ENCODE measurements at places on chromosomes 11 and 22.
A peak's percentile ranks its signal among the peaks of the same experiment; 100 is the strongest.

DNA sequence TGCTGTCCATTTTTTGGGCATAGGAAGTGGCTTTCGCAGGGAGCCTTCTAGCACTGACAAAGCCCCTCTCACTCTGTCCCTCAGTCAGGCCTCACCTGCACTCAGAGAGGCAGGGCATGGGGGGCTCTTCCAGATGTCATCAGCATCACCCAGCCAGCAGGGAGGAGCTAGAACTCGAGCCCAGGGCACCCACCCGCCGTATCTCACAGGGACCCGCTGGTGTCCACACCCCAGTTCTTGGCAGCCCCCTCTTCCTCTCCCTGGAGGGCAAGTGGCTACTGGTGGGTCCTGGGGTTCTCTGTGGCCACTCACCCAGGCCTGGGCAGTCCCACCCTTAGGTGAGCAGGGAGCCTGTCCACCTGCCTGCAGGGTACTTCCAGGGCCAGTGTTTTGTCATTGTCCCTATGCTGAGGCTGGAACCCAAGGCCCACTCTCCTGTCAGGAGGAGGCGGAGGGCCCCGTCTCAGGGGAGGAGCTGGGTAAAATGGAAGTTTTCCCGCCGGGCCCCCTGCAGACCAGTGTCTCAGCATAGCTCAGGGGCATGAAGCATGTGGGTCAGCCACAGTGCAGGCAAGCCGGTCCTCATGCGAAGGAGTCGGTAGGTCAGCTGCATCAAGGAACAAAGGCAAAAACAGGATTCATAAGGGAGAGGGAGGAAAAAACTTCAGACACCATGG is 21.8 kb downstream of the MYO7A start:
- DNase-seq: no peak

DNA sequence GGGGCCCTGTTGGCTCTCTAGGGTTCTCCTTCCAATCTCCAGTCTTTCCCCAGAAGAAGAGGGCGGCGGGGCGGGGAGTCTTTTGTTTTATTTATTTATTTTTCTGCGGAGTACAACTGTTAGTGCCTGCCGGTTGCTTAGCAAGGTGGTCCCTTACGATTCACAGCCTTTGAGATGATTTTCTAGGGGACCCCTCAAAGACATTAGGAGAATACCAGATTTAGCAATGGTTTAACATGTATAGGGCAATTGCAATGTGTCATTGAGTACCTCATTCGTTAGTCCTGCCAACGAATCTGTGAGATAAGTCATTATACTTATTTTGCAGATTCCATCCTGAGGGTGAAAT is 307 bp upstream of the MRPL16 start:
- DNase-seq: no peak

DNA sequence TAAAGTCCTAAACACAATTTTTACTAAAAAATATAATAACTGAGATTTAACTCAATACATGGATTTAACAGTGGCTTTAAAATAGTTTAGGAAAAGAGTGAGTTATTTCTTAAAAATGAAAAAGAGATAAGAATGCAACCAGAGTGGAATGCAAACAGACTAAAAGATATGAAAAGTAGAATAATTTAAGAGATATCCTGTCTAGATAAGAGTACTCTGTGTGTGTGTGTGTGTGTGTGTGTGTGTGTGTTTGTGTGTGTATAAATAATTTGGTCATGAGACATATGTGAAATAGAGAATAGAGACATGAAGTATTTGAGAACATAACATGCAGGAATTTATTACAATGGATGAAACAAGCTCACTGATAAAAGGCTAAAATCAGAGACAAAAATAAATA is 986.9 kb upstream of the CHORDC1 start:
- DNase-seq: no peak

GRCh38 chr11:124791626-124792341 is 8.4 kb downstream of the MSANTD2 start:
- no peak for DNase-seq

- DNase-seq: peak; percentile 89
Measured at GRCh38 chr22:24434471-24435322, 7.3 kb downstream of the ADORA2A start.

DNA sequence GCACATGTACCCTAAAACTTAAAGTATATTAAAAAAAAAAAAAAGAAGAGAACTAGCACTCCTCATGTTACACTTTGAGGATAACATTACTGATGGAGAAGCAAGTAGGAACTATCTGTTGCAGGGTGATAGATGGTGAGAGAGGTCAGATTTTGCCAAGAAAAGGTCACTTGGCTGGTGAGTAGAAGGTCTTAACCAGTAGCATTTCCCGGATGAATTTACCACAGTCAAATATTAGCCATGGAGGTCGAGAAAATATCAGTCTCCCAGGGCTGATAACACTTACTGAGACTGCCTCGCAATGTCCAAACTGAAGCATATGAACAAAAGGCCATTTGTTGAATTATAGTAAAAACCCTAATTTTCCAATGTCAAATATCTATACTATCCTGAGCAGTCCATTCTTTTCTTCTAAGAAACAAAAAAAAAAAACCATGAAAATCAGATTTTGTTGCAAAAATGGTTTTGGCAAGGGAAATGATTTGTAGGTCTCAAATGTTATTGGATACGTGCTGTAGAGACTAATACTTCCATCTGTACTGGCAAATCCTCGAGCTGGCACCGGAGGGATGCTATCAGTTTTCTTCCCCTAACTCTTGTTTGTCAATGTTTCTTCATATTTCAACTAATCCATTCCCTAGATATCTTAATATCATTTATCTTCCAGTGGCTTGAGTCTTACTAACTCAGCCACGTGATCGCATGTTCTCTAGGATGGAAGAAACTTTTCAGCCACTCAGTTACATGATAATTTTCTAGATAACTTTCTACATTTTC is 14.5 kb upstream of the BBOX1 start:
- peak; percentile 33 for DNase-seq

GRCh38 chr22:48640890-48641841 is 1186.5 kb downstream of the BRD1 start:
- DNase-seq: peak; percentile 68

- DNase-seq: no peak
Measured at GRCh38 chr11:128688031-128688713, 5.7 kb upstream of the FLI1 start.

DNA sequence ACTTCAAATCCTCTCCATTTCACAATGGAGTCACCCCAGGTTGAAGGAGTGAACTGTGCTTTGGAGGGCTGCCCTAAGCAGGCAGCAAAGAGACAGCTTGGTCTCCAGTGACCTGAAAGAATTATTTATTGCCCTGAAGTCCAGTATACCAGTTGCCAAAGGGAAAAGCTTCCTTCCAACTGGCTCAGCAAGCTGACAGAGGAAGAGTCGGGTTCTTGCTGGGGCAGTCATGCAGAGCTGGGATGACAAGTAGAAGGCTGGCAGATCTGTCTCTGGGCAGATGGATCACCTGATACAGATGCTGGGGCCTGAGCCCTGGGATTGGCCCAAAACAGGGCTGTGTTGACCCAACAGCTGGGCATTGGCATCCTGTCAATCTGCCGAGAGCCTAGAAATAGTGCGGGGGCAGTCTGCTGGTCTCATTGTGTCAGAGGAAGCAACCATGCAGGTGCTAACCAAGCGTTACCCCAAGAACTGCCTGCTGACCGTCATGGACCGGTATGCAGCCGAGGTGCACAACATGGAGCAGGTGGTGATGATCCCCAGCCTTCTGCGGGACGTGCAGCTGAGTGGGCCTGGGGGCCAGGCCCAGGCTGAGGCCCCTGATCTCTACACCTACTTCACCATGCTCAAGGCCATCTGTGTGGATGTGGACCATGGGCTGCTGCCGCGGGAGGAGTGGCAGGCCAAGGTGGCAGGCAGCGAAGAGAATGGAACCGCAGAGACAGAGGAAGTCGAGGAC is at the start of gene THRSP:
Gene THRSP, plus strand, starts transcription at position 422 of the 742 bp plus-strand sequence. Its CDS starts 21 bp downstream, at position 443.
- DNase-seq: no peak

DNA sequence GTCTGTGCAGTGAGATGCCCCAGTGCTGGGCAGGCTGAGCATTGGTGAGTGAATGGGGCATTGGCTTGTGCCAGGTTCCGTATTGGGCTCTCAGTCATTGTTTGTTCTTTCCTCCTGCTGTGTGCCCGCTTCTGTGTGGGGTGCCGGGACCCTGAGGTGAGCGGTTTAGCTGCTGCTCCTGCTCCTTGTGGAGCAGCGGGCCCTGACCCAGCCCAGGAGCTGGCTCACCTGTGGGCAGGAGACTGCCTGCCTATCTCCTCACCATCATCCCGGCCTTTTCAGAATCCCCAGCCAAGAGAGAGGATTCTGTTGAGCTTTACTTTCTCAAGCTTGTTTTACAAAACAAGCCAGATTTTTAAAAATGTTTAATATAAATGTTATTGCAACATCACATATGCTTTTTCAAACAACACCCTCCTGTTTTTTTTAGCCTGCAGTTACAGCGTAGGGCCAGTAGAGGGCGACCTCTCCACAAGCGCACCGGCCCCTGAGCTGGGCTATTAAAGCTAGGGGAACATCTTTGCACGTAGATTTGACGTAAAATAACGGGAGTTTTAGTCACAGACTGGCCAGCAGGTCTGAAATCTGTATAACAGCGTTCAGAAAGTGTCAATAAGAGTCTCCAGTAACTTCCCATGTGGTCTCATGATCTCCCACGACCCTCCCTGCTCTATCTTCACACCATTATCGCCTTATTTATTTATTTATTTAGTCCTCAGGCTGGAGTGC is 25.1 kb upstream of the RELT start:
- DNase-seq: peak; percentile 59

DNA sequence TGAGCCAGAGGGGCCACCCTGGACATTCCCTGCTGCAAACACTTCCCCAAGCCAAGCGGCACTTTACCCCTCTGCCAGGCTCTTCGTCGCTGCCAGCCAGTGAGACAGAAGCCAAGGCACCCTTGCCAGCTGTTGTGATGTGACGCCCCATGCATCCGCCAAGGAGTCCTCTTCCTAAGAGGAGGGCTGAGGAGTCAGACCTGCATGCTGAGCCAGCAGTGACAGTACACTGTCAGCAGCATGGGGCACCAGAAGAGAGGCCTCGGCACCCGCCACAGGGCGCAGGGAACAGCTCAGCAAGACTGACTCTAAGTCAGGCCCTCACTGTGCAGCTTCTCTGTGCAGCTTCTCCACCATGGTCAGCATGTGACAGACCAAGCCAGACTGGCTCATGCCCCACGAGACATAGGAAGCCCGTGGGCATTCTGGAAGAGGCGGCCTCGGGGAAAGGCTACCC is 26.4 kb downstream of the VPS37C start:
- peak; percentile 32 for DNase-seq

DNA sequence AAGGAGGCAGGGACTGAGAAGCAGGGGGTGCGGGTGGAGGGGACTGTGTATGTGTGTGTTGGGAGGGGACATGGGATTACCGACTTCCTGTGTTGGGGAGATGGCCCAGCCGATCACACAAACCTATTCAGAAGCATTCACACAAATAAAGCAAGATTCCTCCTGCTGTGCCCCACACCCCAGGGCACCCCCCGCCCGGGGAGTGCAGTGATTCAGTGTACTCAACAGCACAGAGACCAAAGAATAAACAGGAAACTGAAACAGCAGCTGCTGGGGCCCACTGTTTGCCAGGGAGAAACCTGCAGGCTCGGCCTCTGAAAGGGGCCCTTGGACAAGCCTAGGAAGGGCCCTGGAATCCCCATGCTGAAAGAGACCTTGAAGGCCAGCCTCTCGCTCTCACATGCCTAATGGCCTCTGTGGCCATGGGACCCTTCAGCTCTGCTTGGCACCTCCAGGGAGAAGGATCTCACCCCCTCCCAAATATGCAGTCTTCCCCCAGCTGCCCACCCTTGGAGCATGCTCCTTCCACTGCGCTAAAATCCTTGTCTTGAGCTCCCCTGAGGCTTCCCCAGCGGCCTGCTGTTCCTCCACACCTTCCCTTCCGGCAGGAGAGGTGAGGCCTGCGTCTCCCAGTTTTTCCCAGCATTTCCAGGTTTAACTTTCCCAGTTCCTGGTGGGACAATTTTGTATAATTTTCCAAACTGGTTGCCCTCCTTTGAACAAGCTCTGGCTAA is 72.9 kb downstream of the CSNK2A3 start:
- DNase-seq: peak; percentile 37
